IMR-90 (cell line): ENCODE measurements at places on chromosomes 12 and 14. TPM values are rescaled to one million over a fixed set of nuclear protein-coding genes. Genes with fewer than 3 reads are reported as not detected.

- H3K4me1 ChIP-seq, result peaks cover 8% of the 10 kb centered on the region
- no peaks in the 10 kb centered on the region for H3K27me3 ChIP-seq
- no peaks in the 10 kb centered on the region for H3K36me3 ChIP-seq
- H3K4me3 ChIP-seq, result no peak overlapping the region
Observed at GRCh38 chr12:67697443-67697842, 48.9 kb downstream of the DYRK2 start.

DNA sequence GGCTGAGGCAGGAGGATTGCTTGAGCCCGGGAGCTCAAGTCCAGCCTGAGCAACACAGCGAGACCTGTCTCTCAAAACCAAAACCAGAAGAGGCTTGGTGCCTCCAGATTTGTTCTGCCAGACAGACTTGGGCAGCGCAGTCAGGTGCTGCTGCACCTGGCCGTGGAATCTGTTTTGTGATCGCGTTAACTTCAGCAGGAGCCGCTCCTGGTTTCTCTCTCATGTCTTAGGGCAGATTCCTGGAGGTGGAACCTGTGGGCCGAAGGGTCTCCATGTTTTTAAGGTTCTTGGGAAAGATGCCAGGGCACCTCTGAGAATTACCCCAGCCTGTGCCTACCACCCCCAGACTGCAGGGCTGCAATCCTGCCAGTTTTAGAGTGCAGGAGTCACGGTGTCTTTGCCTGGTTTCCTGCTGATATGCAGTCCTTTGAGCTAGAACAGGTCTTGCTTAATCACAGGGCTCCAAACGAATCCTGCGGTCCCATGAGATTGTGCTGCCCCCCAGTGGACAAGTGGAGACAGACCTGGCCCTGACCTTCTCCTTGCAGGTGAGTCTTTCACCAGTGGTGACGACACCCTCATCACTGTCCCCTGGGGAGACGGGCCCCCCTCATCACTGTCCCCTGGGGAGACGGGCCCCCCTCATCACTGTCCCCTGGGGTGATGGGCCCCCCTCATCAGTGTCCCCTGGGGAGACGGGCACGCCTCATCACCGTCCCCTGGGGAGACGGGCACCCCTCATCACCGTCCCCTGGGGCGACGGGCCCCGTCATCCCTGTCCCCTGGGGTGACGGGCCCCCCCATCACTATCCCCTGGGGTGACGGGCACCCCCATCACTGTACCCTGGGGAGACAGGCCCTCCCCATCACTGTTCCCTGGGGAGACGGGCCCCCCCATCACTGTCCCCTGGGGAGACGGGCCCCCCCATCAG is 37.6 kb downstream of the PACS2 start:
- peak; percentile 85 for DNase-seq
- no peak overlapping the region for H3K4me3 ChIP-seq
- peaks cover 2% of the 10 kb centered on the region; the same call in 1 of the 2 replicates for H3K4me1 ChIP-seq
- no peak overlapping the region for H3K27ac ChIP-seq

GRCh38 chr14:74866708-74867389 is 9.1 kb downstream of the PROX2 start:
- H3K36me3 ChIP-seq, result no peaks in the 10 kb centered on the region
- H3K4me3 ChIP-seq, result no peak overlapping the region
- H3K4me1 ChIP-seq, result no peaks in the 10 kb centered on the region
- DNase-seq, result no peak

The KRT78 gene
- not detected in 2 replicates for total RNA-seq

The CD163 gene
- total RNA-seq, result not detected in 2 replicates

The KRT73 gene
- not detected in 2 replicates for total RNA-seq

The PDZRN4 gene
- total RNA-seq, result not detected in 2 replicates
